ENCODE measurements at places on chromosomes 12 and 14.

- H3K27me3 ChIP-seq = peaks cover 30% of the 10 kb centered on the region
- H3K4me1 ChIP-seq = no peaks in the 10 kb centered on the region
- H3K36me3 ChIP-seq = no peaks in the 10 kb centered on the region
- no peak overlapping the region for H3K4me3 ChIP-seq
- H3K27ac ChIP-seq = no peak overlapping the region
These were observed 121.8 kb downstream of the BBS10 start for GRCh38 chr12:76226397-76226796.

GRCh38 chr12:47779301-47779942 lies 6.4 kb downstream of the SLC48A1 start:
- peaks cover 25% of the 10 kb centered on the region for H3K4me1 ChIP-seq
- H3K27me3 ChIP-seq = no peaks in the 10 kb centered on the region
- DNase-seq = peak; percentile 89
- H3K4me3 ChIP-seq = no peak overlapping the region

- H3K27me3 ChIP-seq = peaks cover 9% of the 10 kb centered on the region
- H3K27ac ChIP-seq = no peak overlapping the region
These were observed 52.1 kb downstream of the STON2 start for GRCh38 chr14:81348061-81348460.

- H3K4me3 ChIP-seq = no peak overlapping the region
- no peaks in the 10 kb centered on the region for H3K4me1 ChIP-seq
- no peak overlapping the region for H3K27ac ChIP-seq
These were observed 49.1 kb downstream of the CCER1 start for GRCh38 chr12:90905691-90906370.

GRCh38 chr12:46385438-46385837 lies 12.9 kb upstream of the SLC38A2 start:
- H3K27ac ChIP-seq = no peak overlapping the region
- no peaks in the 10 kb centered on the region for H3K36me3 ChIP-seq
- no peak for DNase-seq
- peaks cover 26% of the 10 kb centered on the region for H3K4me1 ChIP-seq

DNA sequence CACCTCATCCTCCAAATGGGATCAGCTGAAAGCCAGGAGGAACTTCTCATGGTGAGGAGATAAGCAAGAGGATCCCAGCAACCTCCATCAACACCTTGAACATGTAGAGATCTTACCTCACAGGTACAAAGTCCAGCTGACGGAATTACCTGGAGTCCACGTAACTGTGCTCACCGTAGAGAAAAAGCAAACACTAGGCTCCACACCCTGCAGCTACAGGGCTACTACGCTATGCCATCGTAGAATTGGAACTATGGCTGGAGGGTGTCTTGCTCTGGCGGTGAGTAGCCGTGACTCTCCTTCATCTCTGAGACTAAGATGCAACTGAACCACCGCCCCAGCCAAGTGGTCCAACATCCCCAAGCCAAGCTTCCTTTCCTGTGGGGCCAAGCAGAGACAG lies 50.5 kb downstream of the CRY1 start:
- no peak overlapping the region for H3K27ac ChIP-seq
- H3K4me3 ChIP-seq = no peak overlapping the region
- no peak for DNase-seq
- H3K4me1 ChIP-seq = peaks cover 25% of the 10 kb centered on the region

DNA sequence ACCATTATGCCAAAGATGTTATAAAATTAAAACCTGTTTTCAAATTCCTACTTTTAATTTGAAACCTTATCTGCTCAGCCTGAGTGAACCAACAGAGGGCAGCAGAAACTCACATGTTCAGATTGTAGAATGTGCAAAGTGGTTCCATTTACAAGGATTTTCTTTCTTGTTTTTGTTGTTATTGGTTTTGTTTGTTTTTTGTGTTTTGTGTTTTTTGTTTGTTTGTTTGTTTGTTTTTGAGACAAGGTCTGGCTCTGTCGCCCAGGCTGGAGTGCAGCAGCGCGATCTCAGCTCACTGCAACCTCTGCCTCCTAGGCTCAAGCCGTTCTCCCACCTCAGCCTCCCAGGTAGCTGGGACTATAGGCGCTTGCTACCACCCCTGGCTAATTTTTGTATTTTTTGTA lies 22.8 kb upstream of the GARIN2 start:
- no peaks in the 10 kb centered on the region for H3K27me3 ChIP-seq
- no peak overlapping the region for H3K27ac ChIP-seq
- H3K4me3 ChIP-seq = no peak overlapping the region
- H3K36me3 ChIP-seq = no peaks in the 10 kb centered on the region
- peaks cover 4% of the 10 kb centered on the region for H3K4me1 ChIP-seq

DNA sequence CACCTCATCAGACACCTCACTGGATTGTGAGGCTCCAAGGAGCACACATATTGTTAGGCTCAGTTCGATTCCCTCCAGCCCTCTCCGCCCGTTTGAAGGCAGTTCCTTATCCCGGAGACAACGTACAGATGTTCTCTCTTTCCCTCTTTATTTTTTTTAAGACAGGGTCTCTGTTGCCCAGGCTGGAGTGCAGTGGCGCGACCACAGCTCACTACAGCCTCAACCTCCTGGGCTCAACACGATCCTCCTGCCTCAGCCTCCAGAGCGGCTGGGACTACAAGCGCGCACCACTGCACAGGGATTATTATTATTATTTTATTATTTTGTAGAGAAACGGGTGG lies 718 bp upstream of the TROAP start:
- DNase-seq = no peak
- peak overlapping the region; percentile 66 for H3K27ac ChIP-seq
- no peaks in the 10 kb centered on the region for H3K36me3 ChIP-seq
- peak overlapping the region; percentile 93 for H3K4me3 ChIP-seq
- H3K27me3 ChIP-seq = no peaks in the 10 kb centered on the region
- H3K4me1 ChIP-seq = peaks cover 22% of the 10 kb centered on the region

GRCh38 chr14:39704594-39704993 lies 272.4 kb upstream of the FBXO33 start:
- no peak for DNase-seq
- H3K4me3 ChIP-seq = no peak overlapping the region
- peaks cover 12% of the 10 kb centered on the region for H3K36me3 ChIP-seq
- H3K27ac ChIP-seq = no peak overlapping the region
- no peaks in the 10 kb centered on the region for H3K27me3 ChIP-seq

DNA sequence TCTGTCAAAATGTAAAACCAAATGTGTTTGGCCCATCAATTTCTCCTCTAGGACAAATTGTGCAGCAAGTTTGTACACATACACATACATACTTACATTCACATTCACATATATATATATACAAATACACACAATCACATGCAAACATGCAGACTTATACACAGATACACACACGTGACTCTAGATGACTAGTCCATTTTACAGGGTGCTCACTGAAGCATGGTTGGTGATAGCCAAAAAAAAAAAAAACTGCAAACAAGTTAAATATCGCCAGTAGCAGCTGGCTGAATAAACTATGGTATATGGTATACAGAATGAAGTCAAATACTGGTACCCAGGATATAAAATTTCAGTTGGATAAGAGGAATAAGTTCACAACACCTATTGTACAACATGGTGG lies 77.9 kb downstream of the SLC25A21 start:
- no peaks in the 10 kb centered on the region for H3K4me1 ChIP-seq
- no peak for DNase-seq
- no peaks in the 10 kb centered on the region for H3K36me3 ChIP-seq
- H3K4me3 ChIP-seq = no peak overlapping the region

GRCh38 chr14:90198541-90199060 lies 57.8 kb upstream of the PSMC1 start:
- H3K27ac ChIP-seq = no peak overlapping the region
- H3K27me3 ChIP-seq = peaks cover 28% of the 10 kb centered on the region
- no peak overlapping the region for H3K4me3 ChIP-seq
- H3K4me1 ChIP-seq = no peaks in the 10 kb centered on the region
- H3K36me3 ChIP-seq = no peaks in the 10 kb centered on the region

GRCh38 chr12:80553316-80553715 lies 109.3 kb downstream of the PTPRQ start:
- no peak overlapping the region for H3K27ac ChIP-seq
- no peaks in the 10 kb centered on the region for H3K36me3 ChIP-seq
- H3K4me1 ChIP-seq = no peaks in the 10 kb centered on the region

DNA sequence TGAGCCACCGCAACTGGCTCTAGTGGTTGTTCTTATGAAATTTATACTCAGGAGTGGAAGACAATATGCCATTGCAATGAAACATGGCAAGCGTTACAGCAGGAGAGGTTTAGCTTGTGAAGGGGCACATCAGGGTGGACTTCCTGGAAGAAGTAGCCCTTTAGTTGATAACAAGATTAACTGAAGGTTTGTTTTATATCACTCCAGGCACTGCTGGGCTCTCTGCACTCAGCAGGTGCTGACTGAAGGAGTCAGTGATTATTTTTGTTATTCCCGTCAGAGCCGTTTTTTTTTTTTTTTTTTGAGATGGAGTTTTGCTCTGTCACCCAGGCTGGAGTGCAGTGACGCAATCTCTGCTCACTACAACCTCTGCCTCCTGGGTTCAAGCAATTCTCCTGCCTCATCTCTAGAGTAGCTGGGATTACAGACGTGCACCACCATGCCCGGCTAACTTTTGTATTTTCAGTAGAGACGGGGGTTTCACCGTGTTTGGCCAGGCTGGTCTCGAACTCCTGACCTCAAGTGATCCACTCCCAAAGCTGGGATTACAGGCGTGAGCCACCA lies 17.6 kb upstream of the GPR68 start:
- H3K27me3 ChIP-seq = no peaks in the 10 kb centered on the region
- no peak overlapping the region for H3K4me3 ChIP-seq
- H3K36me3 ChIP-seq = no peaks in the 10 kb centered on the region

GRCh38 chr12:125544960-125545359 lies 479.7 kb downstream of the AACS start:
- H3K36me3 ChIP-seq = no peaks in the 10 kb centered on the region
- no peaks in the 10 kb centered on the region for H3K27me3 ChIP-seq
- no peak for DNase-seq
- no peaks in the 10 kb centered on the region for H3K4me1 ChIP-seq
- H3K27ac ChIP-seq = no peak overlapping the region

DNA sequence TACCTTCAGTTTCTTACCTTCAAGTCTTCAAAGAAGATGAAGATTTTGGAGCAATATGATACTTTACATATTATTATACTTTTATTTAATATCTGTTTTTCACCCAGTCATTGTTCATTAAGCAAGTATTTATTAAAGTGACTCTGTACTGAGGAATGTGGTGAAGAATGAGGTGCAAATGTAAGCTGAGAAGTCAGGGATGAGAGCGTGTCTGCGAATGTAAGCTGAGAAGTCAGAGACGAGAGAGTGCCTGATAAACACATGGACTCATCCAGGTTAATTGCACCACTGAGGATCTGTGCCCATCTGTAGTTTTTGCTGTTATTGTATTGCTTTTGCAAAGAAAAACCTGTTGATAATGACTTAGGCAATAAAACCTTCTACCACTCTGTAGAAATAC lies 211.9 kb upstream of the FAR2 start:
- no peaks in the 10 kb centered on the region for H3K4me1 ChIP-seq
- no peaks in the 10 kb centered on the region for H3K27me3 ChIP-seq
- H3K36me3 ChIP-seq = no peaks in the 10 kb centered on the region
- H3K4me3 ChIP-seq = no peak overlapping the region

DNA sequence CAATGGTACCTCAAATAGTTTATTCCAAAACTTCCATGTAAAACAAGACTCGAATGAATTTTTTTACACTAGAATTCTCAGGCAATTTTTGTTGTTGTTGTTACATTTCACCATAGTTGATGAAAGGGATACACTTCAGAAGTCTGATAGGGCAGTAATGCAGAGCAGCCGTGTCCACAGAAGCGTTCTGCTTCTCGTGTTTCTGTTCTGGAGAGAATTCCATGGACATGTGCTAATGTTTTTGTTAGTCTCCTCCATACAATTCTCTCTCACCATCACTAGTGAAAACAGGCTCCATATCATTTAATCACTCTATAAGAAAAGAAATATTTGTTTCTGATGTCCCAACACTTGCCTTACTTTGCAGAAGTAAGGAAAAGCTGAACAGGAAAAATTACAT lies 606.1 kb downstream of the SLC16A7 start:
- H3K36me3 ChIP-seq = peaks cover 5% of the 10 kb centered on the region
- no peaks in the 10 kb centered on the region for H3K27me3 ChIP-seq
- H3K27ac ChIP-seq = no peak overlapping the region
- DNase-seq = no peak

GRCh38 chr12:131221957-131222328 lies 268.2 kb downstream of the ADGRD1 start:
- no peak overlapping the region for H3K4me3 ChIP-seq
- no peak overlapping the region for H3K27ac ChIP-seq
- H3K36me3 ChIP-seq = no peaks in the 10 kb centered on the region
- H3K27me3 ChIP-seq = peaks cover 14% of the 10 kb centered on the region

GRCh38 chr14:84750763-84751554 lies 779.0 kb upstream of the FLRT2 start:
- no peak for DNase-seq
- no peak overlapping the region for H3K27ac ChIP-seq
- no peak overlapping the region for H3K4me3 ChIP-seq

DNA sequence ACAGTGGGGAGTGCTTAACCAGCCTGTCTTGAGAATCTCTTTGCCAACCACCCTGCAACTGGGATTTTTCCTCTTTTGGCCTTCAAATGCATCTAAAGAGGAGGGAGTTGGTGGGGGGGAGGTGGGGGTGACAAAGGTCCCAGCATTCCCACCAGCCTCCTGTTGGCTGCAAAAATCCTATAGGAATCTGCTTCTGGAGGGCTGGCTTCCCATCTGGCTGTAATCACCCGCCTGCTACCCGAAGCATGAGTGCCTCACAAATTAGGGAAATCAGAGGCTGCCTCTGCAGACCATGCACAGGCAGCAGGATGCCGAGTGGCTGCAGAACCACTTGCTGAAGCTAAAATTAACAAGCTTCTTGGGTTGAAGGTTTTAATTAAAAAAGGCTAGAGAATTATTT lies 73.9 kb upstream of the WSCD2 start:
- H3K27me3 ChIP-seq = peaks cover 34% of the 10 kb centered on the region
- DNase-seq = no peak
- H3K36me3 ChIP-seq = no peaks in the 10 kb centered on the region
- no peak overlapping the region for H3K27ac ChIP-seq
- no peaks in the 10 kb centered on the region for H3K4me1 ChIP-seq

- DNase-seq = no peak
- H3K27me3 ChIP-seq = peaks cover 6% of the 10 kb centered on the region
- H3K4me1 ChIP-seq = no peaks in the 10 kb centered on the region
- no peaks in the 10 kb centered on the region for H3K36me3 ChIP-seq
- H3K4me3 ChIP-seq = no peak overlapping the region
These were observed 83.8 kb upstream of the DNM1L start for GRCh38 chr12:32595251-32595650.

GRCh38 chr12:14714437-14714836 lies 18.0 kb upstream of the GUCY2C start:
- H3K27ac ChIP-seq = no peak overlapping the region
- H3K27me3 ChIP-seq = peaks cover 20% of the 10 kb centered on the region
- H3K36me3 ChIP-seq = no peaks in the 10 kb centered on the region

DNA sequence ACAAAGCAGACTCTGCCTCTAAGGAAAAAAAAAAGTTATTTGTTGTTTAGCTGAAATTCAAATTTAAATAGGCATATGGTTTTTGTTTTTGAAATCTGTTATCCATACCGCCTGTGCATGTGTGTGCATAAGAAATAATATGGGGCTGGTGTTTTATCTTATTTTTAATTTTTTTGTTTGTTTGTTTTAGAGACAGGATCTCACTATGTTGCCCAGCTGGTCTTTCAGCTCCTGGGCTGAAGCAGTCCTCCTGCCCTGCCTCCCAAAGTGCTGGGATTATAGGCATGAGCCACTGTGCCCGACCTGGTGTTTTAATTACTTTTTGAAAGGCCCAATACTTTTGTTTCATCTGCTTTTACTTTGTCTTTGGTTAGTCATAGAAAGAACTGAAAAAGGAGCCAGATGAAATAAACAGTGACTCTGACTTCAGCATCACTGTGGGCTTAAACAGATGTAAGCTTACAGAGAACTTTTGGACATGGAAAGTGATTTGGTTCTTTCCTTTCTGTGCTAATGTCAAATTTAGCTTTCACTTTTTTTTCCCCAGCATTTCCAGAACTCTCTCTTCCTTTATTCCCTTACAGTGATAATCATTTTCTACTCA lies 37.2 kb downstream of the SUPT16H start:
- no peaks in the 10 kb centered on the region for H3K27me3 ChIP-seq
- H3K4me1 ChIP-seq = no peaks in the 10 kb centered on the region
- DNase-seq = no peak
- H3K36me3 ChIP-seq = peaks cover 7% of the 10 kb centered on the region
- no peak overlapping the region for H3K27ac ChIP-seq
